ENCODE measurements at places on chromosomes 6 and 20.

DNA sequence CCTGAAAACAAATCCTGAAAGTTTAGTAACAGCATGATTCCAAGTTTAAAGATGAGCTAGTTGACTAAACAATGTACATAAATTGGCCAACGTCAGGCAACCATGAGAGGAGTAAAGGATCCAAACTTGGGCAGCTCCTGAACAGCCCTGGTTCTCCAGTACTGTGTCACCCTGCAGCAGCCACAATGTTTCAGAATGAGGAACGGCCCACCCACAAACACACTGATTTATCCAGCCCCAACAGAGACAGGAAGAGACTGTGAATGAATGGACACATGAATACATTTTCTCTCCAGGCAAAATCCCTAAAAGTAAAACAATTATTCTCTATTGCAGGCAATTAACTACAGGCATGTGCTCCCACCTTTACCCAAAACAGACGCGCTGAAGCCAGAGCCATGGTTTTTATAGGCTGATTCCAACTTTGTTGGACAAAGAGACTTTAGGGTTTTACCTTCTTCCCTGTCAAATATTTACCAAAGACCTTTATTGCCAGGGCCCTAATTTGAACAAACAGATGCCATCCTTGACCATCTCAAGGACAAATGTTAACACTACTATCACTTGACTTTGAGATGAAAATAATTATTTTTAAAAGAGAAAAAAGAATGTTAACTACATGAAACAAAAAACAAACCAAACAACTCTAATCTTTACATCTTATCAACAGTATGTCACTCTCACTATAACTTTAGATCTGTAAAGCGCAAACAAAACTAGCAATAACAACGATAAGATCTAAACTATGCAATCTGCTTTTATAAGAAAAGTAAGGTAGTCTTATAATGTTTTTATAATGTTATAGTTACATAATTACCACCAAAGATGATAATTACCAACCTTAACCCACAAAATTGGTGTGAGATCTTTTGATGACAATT is 22.9 kb downstream of the CNKSR3 start:
- no peak for DNase-seq

- DNase-seq, result no peak
These were observed 46.8 kb upstream of the STX16 start for GRCh38 chr20:58604128-58604881.

GRCh38 chr6:168318579-168319278 is 848 bp downstream of the DACT2 start:
- no peak for DNase-seq

DNA sequence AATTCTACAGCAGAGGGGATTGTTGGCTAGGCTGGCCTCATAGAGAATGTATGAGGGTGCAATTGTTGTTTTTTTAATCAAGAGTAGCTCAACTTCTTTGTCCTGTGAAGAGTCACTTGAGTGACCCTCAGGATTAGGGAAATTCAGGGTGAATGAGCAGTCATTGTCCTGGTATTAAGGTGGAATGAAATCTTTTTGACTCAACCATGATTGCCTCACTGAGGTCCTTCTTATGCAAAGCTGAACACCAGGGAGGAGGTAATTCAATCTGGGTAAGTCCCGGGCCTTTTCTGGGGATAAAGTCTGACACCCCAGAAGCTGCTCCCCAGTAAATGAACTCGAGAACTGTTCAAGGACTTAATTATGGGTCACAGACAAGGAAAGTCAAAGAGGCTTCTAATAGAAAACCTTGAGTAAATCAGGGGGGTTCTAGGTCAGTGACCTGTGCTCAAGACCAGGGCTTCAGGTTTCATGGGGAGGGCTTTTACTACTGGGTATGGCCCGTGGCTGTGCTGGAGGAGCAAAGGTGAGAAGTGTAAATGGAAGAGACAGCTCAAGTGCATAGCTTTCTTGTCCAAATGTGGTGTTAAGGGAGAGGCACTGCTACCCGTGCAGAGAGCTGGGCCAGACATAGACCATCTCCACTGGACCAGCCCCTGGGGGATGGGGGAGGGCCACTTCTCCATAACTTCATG is 25.3 kb upstream of the ZBTB24 start:
- DNase-seq, result no peak

DNA sequence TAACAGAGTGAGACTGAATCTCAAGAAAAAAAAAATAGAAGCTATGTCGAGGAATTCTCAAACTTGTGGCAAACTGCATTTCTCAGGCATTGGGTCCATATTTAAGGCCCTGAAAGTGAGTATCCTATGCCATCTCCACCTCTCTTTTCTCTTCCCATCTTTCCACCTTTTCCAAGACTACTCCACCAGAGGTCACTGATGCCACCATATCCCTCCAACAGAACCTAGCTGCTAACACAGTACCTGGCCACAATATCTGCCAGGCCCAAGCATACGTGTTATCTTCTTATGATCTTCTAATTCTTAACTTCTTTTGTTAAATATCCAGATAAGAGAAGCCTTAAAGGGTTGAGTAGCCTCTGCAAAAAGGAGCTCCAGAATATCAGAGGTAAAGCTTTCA is 8.2 kb upstream of the ADGRF4 start:
- DNase-seq, result no peak

DNA sequence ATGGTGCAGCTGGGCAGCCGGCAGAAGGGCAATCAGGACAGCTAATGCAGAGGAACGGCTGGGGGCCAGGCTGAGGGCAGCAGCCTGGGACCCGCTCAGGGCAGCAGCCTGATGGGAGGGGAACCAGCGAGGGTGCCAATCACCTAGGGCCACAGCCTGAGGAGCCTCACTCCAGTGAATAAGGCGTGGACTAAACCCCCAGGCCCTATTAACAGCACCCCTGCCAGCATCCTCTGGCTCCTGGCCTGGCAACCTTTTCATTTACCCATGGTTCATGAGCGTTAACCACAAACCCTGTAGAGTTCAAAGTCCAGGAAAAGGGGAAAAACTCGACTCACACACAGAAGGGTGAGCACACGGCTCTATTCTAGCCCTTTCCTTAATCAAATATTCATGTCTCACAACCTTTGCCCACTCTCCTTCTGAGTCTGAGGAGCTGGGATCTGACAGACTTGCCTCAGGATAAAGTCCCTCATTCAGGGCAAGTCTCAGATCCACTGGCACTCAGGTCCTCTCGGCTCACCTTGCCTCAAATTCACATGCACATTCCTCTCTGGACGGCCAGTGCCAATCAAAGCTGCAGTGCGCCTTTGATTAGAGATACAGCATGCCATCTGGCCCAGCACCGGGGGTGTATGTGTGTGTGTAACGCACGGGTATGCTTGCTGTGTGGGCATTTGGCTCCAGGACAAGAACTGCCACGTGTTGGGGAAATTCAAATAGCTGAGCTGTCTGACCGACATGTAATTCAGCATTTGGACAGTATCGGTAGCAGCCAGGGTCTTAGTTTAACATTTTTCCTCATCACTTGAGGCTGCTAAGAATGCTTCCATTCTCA is 86.9 kb upstream of the TRAF3IP2 start:
- DNase-seq, result no peak

GRCh38 chr6:13260831-13261230 is 67.5 kb downstream of the TBC1D7 start:
- no peak for DNase-seq

DNA sequence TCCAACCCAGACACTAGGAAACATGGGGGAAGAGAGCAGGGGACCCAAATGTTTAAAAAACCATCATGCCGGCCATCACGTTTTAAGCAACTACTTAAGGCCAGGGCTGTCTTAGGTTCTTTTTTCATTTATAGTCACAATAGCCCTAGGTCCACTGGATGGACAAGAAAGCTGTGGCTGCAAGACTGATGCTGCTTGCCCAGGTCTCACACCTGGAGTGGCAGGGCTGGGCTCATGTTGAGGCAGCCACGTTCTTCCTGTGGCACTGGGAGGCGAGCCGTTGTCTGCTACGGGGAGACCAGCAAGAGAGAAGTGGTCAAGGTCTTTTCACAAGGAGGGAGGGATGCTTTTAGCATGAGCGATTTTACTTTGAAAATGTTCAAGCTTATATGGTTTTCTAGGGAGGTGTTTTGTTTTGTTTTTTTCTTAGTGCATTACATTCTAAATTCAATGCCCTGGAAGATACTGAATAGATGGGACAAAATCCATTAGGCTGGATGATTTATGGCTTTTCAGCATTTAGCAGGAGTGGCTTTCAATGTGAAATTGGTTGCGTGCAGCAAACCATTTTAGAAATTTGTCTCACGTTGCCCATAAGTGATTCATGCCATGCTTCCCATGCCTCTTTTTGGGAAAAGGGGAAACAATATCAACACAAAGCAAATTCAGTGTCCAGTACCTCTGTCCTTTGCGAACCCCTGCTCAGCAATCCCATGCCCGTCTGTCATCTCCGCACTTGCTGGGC is 106.6 kb upstream of the SNX9 start:
- no peak for DNase-seq

GRCh38 chr6:111759331-111759835 is 113.9 kb downstream of the FYN start:
- no peak for DNase-seq

GRCh38 chr6:81820980-81821379 is 68.5 kb upstream of the TENT5A start:
- no peak for DNase-seq

- DNase-seq, result no peak
These were observed 1.3 kb downstream of the HINT3 start for GRCh38 chr6:125957845-125958244.

DNA sequence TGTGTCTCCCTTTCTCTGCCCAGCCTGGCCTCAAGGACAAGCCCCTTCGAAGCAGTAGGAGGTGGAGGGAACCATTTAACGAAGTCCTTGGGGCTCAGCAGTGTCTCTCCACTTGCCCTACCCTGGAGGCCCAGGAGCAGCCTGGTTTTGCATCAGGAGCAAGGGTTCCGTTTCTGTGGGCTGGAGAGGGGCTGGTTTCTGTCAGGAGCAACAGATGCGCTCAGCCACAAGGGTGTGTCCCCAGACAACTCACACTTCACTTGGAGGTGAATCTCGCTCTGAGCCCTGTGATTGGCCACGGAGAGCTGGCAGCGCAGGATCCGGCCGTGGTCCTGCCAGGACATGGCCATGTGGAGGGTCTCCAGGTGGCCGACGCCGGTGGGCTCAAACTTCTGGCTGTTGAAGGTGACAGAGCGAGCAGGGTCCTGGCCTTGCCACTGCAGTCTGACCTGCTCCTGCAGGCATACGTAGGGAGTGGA is 6.9 kb downstream of the SIGLEC1 start:
- no peak for DNase-seq

- DNase-seq, result no peak
These were observed 51.4 kb upstream of the BLCAP start for GRCh38 chr20:37579106-37579505.

DNA sequence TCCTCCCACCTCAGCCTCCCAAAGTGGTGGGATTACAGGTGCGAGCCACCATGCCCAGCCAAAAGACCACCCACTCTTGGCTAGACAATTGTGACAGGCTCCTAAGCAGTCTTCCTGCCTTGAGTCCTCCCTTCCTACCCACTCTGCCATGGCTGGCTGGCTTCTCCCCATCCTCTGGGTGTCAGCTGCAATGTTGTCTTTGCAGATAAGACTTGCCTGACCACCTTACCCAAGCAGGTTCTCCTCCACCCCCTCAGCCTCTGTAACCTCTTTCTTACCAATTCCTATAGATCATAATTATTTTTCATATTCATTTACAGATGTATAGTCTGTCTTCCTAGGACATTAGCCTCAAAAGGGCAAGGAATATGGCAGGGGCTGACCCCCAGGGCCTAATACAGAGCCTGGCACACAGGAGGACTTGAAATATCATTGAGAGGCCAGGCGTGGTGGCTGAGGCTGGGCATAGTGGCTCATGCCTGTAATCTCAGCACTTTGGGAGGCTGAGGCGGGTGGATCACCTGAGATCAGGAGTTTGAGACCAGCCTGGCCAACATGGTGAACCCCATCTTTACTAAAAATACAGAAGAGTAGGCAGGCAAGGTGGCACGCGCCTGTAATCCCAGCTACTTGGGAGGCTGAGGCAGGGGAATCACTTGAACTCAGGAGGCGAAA is 28.7 kb upstream of the SPAG4 start:
- DNase-seq, result no peak

DNA sequence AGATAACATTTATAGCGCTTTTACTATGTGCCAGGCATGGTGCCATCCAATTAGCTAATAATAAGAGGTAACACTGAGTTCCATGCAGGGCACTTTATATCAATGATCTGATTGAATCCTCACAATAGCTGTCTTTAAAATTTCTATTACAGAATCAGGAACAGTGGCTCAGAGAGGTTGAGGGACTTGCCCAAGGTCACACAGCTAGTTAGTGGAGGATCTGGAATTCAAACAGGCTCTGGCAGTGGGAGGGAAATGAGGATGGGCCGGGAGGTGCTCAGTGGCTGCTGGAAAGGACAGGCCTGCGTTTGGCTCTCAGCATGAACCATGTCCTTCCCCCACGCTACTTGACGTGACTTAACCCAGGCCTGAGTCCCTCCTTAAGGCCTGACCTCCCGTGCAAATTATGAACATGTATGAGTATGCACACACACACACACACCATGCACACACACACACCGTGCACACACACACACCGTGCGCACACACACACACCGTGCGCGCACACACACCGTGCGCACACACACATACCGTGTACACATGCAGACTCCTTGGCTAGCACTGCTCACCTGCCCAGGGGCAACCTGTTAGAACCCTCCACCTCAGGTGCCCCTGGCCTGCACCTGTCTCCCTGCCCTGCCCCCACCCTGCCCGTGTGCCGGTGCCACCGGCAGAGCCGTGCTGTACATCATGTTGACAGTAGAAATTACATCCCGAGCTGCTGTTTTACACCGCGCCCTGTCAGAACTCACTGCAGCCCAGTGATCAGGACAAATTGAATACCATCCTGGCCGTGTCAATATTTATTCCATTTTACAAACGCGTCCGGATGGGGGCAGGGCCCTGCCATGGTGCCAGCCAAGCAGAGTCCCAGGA is 43.7 kb downstream of the CDH22 start:
- DNase-seq, result no peak

GRCh38 chr20:62506087-62506486 is 30.3 kb upstream of the GATA5 start:
- DNase-seq, result no peak

GRCh38 chr6:1757131-1757530 is 147.4 kb downstream of the FOXC1 start:
- DNase-seq, result no peak

All from CD4-positive, alpha-beta T cell treated with Interleukin-2 at 100 ng/mL for 4 hours (primary cell).